ENCODE measurements at places on chromosomes 1 and 21.

DNA sequence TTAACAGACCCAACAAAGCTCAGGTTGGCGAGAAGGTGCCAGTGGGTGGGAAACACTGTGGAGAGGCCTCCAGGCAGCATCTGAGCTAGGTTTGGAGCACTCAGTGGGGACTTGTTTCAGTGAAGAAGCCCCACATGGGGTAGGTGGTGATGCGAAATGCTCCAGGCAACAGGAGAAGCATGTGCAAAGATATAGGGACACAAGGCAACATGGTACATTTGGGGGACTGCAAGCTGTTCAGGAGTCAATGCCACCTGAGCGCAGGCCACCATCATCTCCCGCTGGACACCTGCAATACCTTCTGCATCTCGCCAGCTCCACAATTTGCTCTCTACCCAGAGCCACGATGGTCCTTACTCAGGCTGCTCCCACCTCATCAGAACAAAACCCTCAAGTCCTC is 28.0 kb downstream of the BCAR3 start:
- no peak for DNase-seq

- no peak for DNase-seq
These were observed 51.0 kb upstream of the ASPM start for GRCh38 chr1:197197430-197197997.

GRCh38 chr1:55313903-55314302 is 98.7 kb upstream of the USP24 start:
- no peak for DNase-seq

- no peak for DNase-seq
These were observed 56.5 kb downstream of the AHDC1 start for GRCh38 chr1:27547220-27548116.

DNA sequence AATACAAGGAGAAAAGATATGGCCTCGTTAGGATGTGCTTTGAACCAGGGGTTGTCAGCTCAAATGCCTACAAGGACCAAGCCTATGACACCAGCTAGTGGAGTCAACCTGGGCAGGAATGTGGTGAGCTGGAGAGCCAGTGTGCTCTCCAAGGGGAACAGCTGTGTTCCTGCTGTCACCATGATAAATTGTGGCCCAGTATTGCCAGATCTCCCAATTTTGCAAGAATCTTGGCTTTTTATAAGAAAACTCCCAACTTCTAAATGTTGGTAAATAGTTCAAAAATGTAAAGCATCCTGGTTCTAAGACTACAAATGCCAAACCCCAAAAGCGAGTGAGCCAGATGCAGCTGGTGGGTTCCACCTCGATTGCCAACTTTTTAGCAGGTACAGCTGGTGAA is 391.1 kb downstream of the PLPP3 start:
- peak; percentile 31 for DNase-seq
